ENCODE measurements at places on chromosomes 11 and 22.

DNA sequence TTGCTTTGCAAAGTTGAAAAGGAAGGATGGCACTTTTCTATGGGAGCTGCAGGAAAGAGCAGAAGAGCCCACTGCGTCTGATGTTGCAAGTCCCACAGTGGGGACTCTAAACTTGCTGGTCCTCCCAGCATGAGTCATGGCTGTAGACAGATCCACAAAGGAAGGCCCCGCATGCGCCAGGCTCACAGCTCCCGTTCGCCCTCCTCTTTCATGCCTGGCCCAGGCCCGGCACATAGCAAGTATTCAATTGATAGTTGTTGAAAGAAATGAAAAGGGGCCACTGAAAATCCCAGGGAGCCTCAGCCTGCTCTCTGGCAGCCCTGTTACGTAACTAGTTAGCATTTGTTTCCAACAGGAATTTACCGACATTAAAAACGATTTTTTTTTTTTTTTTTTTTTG, 18.9 kb downstream of the AP1B1 start:
- no peak for DNase-seq

DNA sequence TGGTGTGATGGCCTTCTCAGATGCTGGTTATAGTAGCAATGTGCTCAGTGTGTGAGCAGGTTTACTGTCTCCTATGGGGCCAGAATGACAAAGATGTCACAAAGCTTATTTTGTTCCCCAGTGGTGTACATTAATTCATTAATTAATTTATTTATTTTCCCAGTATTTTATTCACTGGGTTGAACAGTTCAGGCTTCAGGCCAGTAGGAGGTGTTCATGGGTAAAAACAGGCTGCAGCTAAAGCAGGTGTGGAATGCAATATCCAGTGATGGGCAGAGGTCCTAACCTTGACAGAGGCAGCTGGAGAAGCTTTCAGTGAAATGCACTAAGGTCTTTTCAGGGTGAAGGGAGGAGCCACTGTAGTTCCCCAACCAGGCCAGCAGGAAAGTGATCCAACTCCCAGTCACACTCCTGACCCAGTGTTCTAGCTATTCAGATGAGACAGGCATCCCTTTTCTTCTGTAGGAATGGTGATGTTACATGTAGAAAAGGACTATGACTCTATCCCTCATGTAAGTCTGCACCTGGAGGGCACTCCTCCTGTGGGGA, 7.8 kb upstream of the FANCF start:
- no peak for DNase-seq

GRCh38 chr11:3958281-3958680, 102.8 kb downstream of the STIM1 start:
- no peak for DNase-seq

- no peak for DNase-seq
Measured at GRCh38 chr22:37967637-37968451, 14.3 kb downstream of the POLR2F start.

DNA sequence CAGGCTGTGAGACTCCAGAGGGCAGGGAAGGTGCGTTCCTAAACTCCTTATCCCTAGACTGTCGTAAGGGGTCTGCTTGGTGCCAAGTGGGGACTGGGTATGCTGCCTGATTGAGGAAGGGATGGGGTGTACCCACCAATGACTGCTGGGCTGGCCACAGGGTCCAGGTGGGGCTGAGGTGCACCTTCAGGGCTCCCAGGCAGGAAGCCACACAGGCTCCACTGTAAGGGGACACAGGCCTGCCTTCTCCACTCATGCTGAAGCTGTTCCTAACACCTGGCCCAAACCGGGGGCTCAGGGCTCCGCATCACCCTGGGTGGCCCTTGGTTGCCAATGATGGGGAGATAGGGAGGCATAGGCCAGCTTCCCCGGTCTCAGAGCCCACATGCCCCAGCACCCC, 20.4 kb downstream of the CABP7 start:
- no peak for DNase-seq

GRCh38 chr11:122038543-122038942, 77.5 kb downstream of the BLID start:
- no peak for DNase-seq

All from activated CD4-positive, CD25-positive, alpha-beta regulatory T cell (primary cell).